Activated CD4-positive, alpha-beta memory T cell treated with anti-CD3 and anti-CD28 coated beads, Interleukin-2, amount 10 ng/mL, durations not matched to agents 7 days and 5 days (primary cell): ENCODE measurements at places on chromosomes 16 and 17.
A peak's percentile ranks its signal among the peaks of the same experiment; 100 is the strongest.

- DNase-seq, result no peak
Measured at GRCh38 chr16:2179576-2179975, 16.8 kb downstream of the CASKIN1 start.

GRCh38 chr16:4690946-4691665 lies 2.3 kb upstream of the NUDT16L1 start:
- DNase-seq, result no peak

- no peak for DNase-seq
Measured at GRCh38 chr17:63191610-63192009, 225.6 kb downstream of the TANC2 start.

DNA sequence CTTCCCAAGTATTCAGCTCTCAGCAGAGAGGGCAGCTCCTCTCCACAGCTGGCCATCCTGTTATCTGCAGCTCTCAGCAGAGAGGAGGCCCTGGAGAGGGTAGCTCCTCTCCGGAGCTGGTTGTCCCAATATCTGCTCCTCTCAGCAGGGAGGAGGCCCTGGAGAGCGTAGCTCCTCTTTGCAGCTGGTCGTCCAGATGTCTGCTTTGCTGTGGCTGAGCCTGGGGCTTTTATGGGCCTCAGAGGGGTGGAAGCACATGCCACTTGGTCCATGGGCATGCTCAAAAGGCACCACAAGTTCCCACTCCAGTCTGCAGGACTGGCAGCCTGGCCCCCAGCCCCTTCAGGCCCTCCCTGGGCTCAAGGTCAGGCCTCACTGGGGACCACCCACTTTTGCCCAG lies 314.3 kb downstream of the KCNJ2 start:
- no peak for DNase-seq

DNA sequence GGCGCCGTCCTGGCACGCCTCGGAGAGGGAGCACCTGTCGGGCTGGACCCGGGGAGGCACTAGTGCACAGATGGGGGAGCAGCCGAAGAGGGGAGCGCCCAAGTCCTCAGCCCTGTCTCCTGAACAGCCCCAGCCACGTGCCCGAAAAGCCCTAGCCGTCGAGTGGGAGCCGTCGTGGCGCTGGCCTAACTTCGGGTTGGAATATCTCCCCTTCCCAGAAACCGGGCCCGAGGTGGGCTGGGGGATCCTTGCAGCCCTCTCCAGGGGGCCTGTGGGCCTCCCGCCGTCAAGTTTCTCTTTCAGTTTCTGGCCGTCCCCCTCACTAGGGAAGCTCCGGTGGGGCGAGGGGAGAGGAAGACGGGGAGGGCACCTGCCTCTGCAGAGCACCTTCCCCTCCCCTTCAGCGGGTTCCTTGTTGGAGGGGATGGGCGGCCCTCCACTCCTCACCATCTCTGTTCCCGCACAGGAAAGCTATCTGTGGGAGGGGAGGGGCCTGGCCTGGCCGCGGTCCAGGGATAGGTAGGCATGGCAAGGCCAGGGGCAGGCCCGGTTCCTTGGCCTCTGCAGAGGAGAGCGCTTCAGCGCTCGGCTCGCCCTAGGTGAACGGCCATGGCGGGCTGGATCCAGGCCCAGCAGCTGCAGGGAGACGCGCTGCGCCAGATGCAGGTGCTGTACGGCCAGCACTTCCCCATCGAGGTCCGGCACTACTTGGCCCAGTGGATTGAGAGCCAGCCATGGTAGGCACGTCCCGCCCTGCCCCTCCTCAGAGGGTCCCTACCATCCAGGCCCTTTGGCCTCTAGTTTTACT lies 709 bp downstream of the STAT5A start:
- DNase-seq, result peak; percentile 54

DNA sequence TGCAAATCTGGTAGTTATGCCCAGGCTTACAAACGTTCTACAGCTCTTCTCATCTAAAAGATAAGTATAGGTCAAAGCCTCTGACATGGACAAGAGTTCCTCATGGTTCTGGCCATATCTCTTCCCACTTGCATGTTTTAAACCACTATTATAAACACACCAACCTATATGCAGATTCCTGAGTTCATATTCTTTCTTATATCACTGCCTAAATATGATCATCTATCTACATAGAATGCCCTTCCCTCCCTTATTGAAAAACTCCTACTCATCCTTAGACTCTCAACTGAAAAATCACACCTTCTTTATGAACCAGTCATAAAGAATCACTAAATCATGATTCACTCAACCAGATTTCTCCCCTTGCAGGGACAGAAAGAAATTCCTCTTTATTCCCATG lies 128.2 kb downstream of the CEP112 start:
- DNase-seq, result no peak

- no peak for DNase-seq
Measured at GRCh38 chr17:82390860-82391435, 19.4 kb downstream of the UTS2R start.

- DNase-seq, result peak; percentile 29
Measured at GRCh38 chr17:59427425-59427921, 96.0 kb downstream of the YPEL2 start.

DNA sequence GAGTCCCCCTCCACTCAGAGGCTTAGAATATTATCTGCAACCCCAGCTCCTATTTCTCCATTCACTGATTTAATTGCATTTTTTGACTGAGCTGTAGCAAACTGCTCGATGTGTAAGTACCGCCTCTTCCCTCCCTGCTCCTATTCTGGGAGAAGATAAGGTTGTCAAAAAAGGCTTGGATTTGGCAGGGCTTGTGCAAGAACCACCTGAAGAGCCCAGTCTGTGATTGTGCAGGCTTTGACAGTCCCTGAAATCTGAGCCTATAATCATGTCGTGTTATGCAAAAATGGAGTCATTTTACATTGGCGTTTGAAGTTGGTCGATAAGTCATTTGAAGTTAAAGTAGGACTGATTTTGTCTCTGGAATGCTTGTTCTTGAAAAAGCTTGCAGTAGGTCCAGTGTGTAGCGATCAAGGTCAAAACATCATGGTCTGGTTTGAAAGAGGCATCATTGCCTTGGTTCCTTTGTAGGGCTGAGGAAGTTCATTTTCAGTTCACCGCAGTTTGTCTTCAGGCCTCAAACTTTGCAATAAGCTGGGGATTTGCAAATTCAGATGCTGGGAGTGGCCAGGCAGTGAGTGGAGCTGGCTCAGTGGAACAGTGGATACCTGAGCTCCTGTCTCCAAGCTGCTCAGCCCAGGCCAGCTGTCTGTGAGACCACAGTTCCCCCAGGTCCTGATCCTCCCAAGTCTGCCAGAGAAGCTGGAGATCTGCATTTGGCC lies 68.8 kb downstream of the KATNIP start:
- no peak for DNase-seq

- DNase-seq, result no peak
Measured at GRCh38 chr17:28610376-28610775, 3.6 kb downstream of the RSKR start.

DNA sequence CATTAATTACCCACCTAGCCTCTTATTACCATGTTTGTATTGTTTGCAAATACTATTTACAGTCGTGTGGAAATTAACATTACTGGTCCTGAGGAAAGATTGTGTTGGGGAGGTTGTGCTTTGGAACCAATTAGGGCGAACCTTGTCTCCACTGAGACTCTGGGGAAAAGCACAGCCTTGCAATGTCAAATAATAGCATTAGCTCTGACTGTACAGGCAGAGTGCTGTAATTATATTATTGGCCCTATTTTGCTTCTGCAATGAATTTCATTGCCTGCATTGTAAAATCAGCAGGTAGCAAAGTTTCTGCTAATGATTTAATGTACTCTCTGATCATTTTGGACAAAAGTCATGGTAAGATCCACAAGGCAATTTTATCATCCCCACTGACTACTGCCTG lies 97.0 kb downstream of the WWOX start:
- DNase-seq, result no peak

- no peak for DNase-seq
Measured at GRCh38 chr16:29315916-29316517, 90.5 kb downstream of the NPIPB11 start.

- no peak for DNase-seq
Measured at GRCh38 chr16:48342591-48342990, 42.6 kb downstream of the SIAH1 start.

DNA sequence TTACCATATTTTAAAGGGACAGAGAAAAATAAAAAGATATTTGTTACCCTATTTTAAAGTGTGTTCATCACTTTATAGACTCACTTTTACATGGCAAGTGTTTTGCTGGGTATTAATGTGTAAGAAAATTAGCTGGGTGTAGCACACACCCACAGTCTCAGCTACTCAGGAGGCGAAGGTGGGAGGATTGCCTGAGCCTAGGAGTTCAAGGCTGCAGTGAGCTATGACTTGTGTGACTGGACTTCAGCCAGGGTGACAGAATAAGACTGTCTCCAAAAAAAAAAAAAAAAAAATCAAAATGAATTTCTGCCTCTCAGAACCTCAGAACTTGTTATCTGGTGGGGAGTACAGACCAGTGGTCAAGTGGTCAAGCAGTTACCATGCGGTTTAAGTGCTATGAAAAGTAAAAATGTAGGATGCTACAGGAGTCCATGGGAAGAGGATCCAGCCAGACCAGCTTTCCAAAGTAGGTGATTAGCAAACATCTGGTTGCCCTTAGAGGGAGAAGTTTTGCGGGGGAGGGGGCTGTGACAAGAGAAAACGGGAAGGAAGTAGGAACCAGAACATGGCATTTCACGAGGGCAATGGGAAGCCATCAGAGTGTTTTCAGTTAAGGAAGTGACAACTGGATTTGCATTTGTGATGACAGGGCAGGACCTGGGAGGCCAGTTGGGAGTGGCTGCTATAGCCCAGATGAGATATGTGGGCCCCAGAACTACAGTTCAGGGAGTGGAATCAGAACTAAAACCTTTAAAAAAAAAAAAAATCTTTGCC lies 13.9 kb downstream of the CNEP1R1 start:
- DNase-seq, result no peak

- no peak for DNase-seq
Measured at GRCh38 chr17:53757559-53757958, 65.2 kb upstream of the KIF2B start.

GRCh38 chr16:87259431-87259830 lies 57.8 kb downstream of the C16orf95 start:
- DNase-seq, result no peak

- no peak for DNase-seq
Measured at GRCh38 chr17:7574176-7574953, 5.1 kb upstream of the CD68 start.

- DNase-seq, result no peak
Measured at GRCh38 chr17:66947311-66947710, 17.2 kb upstream of the CACNG4 start.

DNA sequence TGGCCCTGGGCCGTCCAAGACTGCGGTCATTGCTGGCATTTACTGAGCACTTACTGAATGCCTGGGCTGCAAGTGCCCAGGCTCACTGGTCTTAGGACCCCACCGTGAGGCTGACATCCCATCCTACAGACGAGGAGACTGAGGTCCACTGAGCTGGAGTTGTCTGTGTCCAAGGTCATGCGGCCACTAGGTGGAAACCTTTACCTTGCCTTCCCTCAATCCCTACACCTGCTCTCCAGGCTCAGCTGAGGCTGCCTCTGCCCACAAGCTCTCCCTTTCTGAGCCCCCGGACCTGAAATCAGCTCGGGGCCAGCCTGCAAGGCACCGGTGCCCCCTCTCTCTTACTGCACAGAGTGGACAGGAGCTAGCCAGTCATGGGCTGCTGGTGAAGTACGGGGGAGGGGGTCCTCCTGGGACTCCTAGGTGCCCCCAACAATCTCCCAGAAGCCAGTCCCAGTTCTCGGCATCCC lies 1.5 kb downstream of the CASKIN1 start:
- DNase-seq, result peak; percentile 55

DNA sequence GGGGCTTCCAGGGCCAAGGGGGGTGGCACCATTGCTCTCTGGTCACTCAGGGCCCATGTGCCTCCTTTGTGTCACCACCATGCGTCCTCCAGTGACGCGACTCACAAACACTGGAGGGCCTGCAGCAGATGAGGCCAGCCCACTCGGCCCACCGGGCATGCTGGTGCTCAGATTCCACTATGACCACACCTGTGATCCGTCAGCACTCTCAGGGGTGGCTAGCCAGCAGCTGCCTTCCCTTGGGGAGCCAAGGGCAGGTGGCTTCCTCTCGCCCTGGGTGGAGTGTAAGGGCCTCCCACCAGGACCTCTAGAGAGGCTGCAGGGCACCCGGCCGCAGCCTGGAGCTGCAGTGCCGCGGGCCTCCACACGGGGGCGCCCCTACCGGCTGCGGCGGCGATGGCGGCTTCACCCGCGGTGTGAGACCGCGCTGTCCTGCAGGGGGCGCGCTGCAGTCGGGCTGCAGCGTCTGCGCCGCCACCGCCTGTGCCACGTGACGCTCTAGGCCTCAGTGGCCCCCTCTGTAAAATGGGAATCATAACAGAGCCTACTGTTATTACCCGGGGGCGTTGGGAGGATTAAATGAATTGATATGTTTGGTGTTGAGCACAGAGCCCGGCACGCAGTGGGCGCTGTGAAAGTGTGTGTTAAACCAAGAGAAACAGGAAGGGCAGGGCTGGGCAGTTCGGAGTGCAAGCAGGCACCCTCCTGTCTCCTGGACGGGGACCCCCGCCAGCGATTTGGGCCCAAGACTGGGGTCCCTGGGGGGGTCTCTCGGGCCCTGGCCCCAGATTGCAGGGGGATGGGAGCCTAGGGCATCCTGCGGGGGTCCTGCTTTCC lies 192.4 kb upstream of the GSE1 start:
- DNase-seq, result peak; percentile 76

GRCh38 chr16:84689111-84689510 lies 10.7 kb upstream of the USP10 start:
- no peak for DNase-seq

DNA sequence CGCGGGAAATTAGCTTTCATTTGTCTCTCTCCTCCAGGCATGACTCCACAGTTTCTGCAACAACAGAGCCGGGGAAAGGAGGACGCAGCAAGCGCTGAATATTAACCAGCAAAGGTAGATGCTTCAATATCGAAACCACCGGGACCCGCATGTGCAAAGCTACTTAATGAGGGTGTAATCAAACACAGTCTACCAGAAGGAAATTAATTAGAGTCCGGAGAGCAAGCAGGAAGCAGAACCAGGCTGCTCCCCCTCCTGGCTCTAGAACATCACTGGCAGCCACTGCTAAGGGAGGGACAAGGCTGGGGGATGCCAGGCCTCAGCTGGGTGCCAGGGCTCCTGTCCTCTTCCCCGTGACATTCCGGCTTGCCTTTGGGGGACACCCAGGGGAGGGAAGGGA lies 21.7 kb downstream of the LRRC75A start:
- DNase-seq, result no peak

- no peak for DNase-seq
Measured at GRCh38 chr16:59848296-59848695, 1114.2 kb upstream of the GOT2 start.

DNA sequence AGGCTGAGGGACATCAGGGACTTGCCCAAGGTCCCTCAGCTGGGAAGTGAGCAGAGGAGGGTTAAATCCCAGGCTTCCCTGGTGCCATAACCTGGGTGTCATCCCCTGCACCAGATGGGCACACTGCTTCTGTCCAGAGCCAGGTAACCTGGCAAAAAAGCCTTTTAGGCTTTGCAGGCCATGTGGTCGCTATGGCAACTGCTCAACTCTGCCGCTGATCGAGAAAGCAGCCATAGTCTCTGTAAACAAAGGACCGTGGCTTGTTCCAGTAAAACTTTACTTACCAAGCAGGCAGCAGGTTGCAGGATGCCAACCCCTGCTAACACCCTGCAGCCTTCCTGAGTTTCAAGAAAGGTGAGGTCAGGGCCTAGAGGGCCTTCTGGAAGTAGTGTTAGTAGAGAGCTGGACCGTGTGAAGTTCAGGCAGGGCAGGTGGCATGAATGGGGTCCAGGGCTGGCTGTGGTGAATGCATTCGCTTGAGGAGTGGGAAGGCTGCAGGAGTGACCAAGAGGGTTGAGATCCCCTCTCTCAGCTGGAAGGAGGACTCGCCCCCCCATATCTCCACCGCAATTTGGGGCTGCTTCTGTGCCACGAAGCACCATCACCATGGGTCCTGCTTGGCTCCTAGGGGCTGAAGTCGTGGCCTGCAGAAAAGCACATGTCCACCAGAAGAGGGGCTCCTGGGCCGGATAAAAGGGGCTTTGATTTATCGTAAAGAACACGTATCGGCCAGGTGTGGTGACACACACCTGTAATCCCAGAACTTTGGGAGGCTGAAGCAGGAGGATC lies 91.3 kb downstream of the SOCS1 start:
- no peak for DNase-seq
